ENCODE measurements at places on chromosomes 11 and 22. TPM values are rescaled to one million over a fixed set of nuclear protein-coding genes. Genes with fewer than 3 reads are reported as not detected.

The OR6A2 gene
- total RNA-seq: 0.16 TPM

The PACSIN3 gene
- total RNA-seq: 22.1 TPM

The OR10A2 gene
- total RNA-seq: not detected

The PGGHG gene
- 19.9 TPM for total RNA-seq

The C11orf52 gene
- total RNA-seq: 0.25 TPM

The MS4A12 gene
- not detected for total RNA-seq

The ELF5 gene
- total RNA-seq: not detected

The CDHR5 gene
- total RNA-seq: not detected

The UBQLN3 gene
- total RNA-seq: not detected

The SLC22A12 gene
- not detected for total RNA-seq

The RBM7 gene
- 29.5 TPM for total RNA-seq

The KDM2A gene
- total RNA-seq: 26.9 TPM

The OR51E2 gene
- not detected for total RNA-seq

The HMOX1 gene
- 85.6 TPM for total RNA-seq

The CSKMT gene
- 7.7 TPM for total RNA-seq

The VPS26B gene
- 41.9 TPM for total RNA-seq

The CDKN1C gene
- total RNA-seq: 16.0 TPM

The GSTT2 gene
- total RNA-seq: not detected

The MYOD1 gene
- total RNA-seq: not detected

The CCDC116 gene
- total RNA-seq: 0.13 TPM

The MS4A7 gene
- total RNA-seq: not detected

The MPZL3 gene
- 6.0 TPM for total RNA-seq

Measured in bladder microvascular endothelial cell (primary cell).